ENCODE measurements at places on chromosomes 4 and X. TPM values are rescaled to one million over a fixed set of nuclear protein-coding genes. Genes with fewer than 3 reads are reported as not detected.

Gene HSFX1
- not detected for total RNA-seq

Gene NCAPG
- 6.6 TPM for total RNA-seq

Gene DCAF8L1
- total RNA-seq, result not detected

Gene UCP1
- total RNA-seq, result not detected

Gene YY2
- total RNA-seq, result 3.4 TPM

- H3K27ac ChIP-seq, result no peak overlapping the region
- H3K4me1 ChIP-seq, result no peaks in the 10 kb centered on the region
- H3K36me3 ChIP-seq, result no peaks in the 10 kb centered on the region
- no peak for DNase-seq
- H3K4me3 ChIP-seq, result no peak overlapping the region
Measured at GRCh38 chr4:150139297-150139865, 61.1 kb downstream of the DCLK2 start.

- DNase-seq, result no peak
- H3K27me3 ChIP-seq, result no peaks in the 10 kb centered on the region
- no peak overlapping the region for H3K4me3 ChIP-seq
- peaks cover 79% of the 10 kb centered on the region for H3K36me3 ChIP-seq
Measured at GRCh38 chr4:153585026-153585425, 99.1 kb upstream of the TLR2 start.

DNA sequence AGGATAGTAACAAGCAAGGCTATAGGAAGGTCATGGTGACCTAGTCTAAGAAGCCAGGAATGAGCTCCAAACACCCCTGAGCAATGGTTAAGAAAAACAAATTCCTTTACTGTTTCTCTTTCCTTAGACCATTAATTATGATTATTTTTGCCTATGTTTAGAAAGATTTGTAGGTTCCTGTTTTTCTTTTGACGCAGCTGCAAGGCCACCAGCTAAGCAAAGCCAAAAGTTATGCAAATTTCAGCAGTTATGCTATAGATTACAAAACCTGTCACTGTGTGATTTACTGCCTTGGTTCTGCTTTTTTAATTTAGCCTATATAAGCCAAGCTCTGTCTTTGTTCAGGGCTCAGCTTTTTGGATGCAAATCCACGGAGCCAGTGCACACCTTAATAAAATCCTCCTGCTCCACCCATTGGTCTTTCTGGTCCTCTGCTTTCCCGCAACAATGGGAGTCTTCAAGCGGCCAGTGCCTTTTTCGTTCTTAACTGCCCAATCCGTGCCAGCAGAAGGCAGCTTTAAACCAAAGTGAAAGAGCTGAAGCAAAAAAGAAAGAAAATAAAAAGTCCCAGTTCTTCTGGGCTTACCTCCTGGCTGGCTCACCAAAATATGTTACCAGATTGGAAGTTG lies 1.4 kb upstream of the CEP135 start:
- peaks cover 26% of the 10 kb centered on the region for H3K4me1 ChIP-seq
- H3K27me3 ChIP-seq, result no peaks in the 10 kb centered on the region
- DNase-seq, result no peak
- no peaks in the 10 kb centered on the region for H3K36me3 ChIP-seq

GRCh38 chr4:9925750-9926439 lies 95.4 kb downstream of the SLC2A9 start:
- peaks cover 12% of the 10 kb centered on the region for H3K4me1 ChIP-seq
- no peak overlapping the region for H3K4me3 ChIP-seq
- H3K36me3 ChIP-seq, result no peaks in the 10 kb centered on the region
- no peak overlapping the region for H3K27ac ChIP-seq
- no peaks in the 10 kb centered on the region for H3K27me3 ChIP-seq

GRCh38 chr4:61953386-61953785 lies 753.3 kb downstream of the ADGRL3 start:
- H3K27ac ChIP-seq, result no peak overlapping the region
- no peak overlapping the region for H3K4me3 ChIP-seq
- H3K27me3 ChIP-seq, result no peaks in the 10 kb centered on the region
- DNase-seq, result no peak
- H3K4me1 ChIP-seq, result no peaks in the 10 kb centered on the region
- H3K36me3 ChIP-seq, result no peaks in the 10 kb centered on the region

DNA sequence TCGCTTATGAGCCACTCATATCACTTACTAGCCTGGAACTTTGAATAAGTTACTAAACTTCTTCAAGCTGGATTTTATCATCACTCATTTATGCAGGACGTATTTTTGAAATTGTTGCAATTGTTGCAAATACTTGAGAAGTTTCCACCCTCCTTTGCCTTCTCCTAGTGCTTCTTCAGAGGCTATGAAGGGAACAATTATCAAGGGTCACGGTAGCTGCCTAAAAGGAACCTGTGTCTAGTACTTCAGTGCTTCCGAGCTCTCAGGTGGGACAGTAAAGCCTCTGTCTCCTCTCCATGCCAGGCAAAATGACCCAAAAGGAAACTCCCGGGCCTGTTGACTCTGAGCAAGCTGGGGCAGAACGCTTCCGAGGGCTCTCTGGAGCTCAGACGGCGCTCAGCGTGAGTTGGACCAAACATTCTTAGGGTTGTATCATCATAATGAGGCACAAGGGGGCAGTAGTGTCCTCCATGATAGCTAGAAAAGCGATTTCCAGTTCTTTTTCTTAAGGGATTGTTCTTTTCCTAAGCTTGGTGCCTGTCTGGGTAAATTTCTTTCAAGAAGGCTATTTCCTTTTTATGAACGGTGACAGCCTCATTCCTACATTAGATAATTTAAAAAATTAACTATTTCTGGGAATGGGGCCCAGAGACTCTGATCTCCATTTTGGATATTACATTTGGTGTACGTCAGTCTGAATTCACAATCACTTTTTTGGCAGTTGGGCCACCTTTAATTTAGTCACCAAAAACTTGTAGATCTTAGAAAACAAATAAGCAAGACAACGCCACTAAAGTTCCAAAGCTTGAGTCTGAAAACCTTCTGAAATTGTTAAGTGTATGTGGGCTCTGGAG lies 73.1 kb downstream of the PACRGL start:
- H3K4me1 ChIP-seq, result no peaks in the 10 kb centered on the region
- no peak for DNase-seq
- no peaks in the 10 kb centered on the region for H3K27me3 ChIP-seq
- no peaks in the 10 kb centered on the region for H3K36me3 ChIP-seq
- H3K27ac ChIP-seq, result no peak overlapping the region
- H3K4me3 ChIP-seq, result peak overlapping the region; percentile 21

- no peaks in the 10 kb centered on the region for H3K4me1 ChIP-seq
- H3K4me3 ChIP-seq, result no peak overlapping the region
- no peak for DNase-seq
- no peak overlapping the region for H3K27ac ChIP-seq
Measured at GRCh38 chr4:118141240-118141639, 107.0 kb downstream of the NDST3 start.

DNA sequence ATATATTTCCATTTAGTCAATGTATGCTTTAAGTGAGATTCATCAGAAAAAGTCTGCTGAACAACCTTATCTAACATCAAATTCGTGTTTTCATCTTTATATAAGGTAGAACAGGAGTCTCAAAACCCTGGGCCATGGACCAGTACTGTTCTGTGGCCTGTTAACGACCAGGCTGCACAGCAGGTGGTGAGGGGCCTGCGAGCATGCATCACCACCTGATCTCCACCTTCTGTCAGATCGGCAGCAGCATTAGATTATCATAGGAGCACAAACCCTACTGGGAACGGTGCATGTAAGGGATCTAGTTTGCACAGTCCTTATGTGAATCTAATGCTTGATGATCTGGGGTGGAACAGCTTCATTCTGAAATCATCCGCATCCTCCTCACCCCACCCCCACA lies 3.2 kb downstream of the CTSO start:
- no peaks in the 10 kb centered on the region for H3K27me3 ChIP-seq
- H3K36me3 ChIP-seq, result no peaks in the 10 kb centered on the region
- H3K4me3 ChIP-seq, result no peak overlapping the region

GRCh38 chr4:144734522-144734921 lies 88.6 kb downstream of the HHIP start:
- DNase-seq, result no peak
- no peaks in the 10 kb centered on the region for H3K36me3 ChIP-seq
- no peaks in the 10 kb centered on the region for H3K4me1 ChIP-seq

DNA sequence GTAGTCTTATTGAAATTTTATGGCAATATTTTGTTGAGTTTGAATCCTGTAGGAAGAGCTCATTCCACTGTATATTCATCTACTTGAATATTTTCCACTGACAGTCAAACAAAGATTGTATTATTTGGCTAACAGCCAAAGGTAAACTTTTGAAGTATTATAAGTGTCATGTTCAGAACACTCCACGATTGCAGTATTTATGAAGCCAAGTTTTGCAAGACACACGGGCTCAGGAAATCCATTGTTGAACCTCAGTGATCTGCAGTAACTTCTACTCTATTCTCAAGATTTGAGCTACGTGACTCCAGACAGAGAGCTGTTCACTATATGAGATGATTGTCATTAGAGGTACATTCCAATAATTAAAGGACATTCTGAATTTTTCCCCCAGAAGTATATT lies 302.7 kb upstream of the ADGRL3 start:
- no peak overlapping the region for H3K27ac ChIP-seq
- no peaks in the 10 kb centered on the region for H3K4me1 ChIP-seq
- no peak overlapping the region for H3K4me3 ChIP-seq

DNA sequence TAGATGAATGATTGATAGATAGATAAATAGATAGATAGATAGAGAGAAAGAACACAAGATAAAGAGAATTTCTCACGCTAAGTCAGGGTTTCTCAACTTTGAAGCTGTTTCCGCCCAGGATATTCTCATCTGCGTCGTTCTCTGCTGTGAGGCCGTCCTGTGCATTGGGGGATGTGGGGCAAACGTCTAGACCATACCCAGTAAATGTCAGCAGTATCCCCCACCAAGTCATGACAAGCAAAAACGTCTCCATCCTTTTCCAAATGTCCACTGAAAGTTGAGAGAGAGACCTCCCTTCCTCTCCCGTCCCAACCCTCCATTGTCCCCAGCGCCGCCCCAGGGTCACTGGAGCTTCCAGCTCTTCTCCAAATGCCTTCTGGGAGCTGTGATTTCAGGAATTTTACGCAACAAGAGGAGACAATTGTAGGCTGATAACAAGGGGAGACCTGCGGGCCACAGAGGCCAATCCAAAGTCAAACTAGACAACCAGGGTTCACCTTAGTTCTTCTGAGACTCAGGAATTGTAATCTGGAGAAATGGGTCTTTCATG lies 8.9 kb upstream of the CRLF2 start:
- no peaks in the 10 kb centered on the region for H3K4me1 ChIP-seq
- no peak overlapping the region for H3K27ac ChIP-seq
- H3K36me3 ChIP-seq, result no peaks in the 10 kb centered on the region
- H3K27me3 ChIP-seq, result no peaks in the 10 kb centered on the region

DNA sequence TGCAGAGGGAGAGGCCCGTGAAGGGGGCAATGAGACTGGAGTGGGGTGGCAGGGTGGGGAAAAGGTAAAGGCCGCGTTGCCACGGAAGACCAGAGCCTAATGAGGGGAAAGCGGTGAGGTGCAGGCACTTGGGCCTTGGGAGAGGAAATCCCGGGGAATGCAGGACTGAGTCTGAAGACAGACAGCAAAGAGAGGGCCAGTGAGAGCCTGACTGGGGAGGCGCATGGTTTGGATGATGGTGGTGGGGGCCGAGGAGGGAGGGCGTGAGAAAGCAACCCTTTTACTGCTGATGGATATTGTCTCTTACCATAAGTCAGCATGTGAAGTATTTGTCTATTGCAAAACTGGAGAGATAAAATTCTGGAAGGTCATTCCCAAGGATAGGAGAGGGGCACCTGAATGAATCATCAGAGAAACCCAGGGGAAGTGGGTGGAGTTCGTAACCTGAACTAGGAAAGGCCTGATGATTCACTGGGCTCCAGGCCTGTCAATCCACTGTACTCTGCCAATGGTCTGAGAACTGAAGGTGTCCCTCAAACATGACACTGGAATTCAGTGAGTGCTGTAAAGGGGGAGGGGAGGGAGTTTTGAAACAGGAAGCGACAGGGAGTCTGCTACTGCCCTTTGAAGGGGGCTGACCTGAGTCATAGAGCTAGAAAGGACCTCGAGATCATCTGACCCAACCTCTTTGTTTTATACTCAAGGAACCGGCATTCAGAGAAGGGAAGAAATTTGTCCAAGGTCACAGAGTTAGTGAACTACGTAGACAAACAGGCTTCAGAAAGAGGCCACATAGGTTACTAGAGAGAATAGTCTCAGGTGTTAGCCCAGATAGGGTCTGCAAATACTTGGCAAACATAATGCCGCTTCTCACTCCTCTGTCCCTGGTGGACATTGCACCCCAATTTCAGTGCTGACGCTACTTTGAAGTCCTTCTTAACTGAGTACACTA lies 52.2 kb downstream of the NALF2 start:
- H3K27ac ChIP-seq, result no peak overlapping the region
- DNase-seq, result no peak
- H3K36me3 ChIP-seq, result no peaks in the 10 kb centered on the region

- H3K4me3 ChIP-seq, result no peak overlapping the region
- H3K27me3 ChIP-seq, result no peaks in the 10 kb centered on the region
- H3K4me1 ChIP-seq, result no peaks in the 10 kb centered on the region
- H3K27ac ChIP-seq, result no peak overlapping the region
- no peaks in the 10 kb centered on the region for H3K36me3 ChIP-seq
Measured at GRCh38 chrX:153631907-153632594, 15.0 kb upstream of the DUSP9 start.

DNA sequence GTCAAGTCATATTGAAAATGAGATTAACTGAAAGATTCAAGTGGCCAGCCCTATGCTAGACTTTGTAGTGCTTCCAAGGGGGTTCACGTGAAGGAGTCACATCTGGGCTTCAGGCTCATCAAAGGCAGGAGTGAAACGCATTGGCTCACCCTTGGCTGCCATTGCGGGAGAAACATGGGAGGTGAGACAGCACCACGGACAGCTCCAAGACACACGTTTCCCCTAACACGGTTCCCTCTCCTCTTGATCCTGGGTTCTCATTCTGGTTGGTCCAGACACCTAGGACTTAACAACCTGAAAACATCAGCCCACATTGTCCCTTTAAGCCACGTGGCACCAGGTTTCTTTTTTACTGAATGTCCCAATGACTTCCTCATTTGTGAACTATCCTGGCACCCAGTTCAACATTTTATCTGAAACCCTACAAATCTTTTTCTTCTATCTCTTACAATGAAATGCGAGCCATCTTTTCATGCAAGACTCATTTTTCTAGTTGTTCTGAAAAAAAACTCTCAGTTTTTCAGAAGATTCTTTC lies 279.0 kb upstream of the VCX3A start:
- no peaks in the 10 kb centered on the region for H3K36me3 ChIP-seq
- no peaks in the 10 kb centered on the region for H3K4me1 ChIP-seq
- no peak for DNase-seq
- H3K4me3 ChIP-seq, result no peak overlapping the region

- no peak for DNase-seq
- no peaks in the 10 kb centered on the region for H3K36me3 ChIP-seq
- no peak overlapping the region for H3K4me3 ChIP-seq
- no peaks in the 10 kb centered on the region for H3K27me3 ChIP-seq
- H3K27ac ChIP-seq, result no peak overlapping the region
Measured at GRCh38 chr4:86015412-86016350, 344.2 kb downstream of the MAPK10 start.

DNA sequence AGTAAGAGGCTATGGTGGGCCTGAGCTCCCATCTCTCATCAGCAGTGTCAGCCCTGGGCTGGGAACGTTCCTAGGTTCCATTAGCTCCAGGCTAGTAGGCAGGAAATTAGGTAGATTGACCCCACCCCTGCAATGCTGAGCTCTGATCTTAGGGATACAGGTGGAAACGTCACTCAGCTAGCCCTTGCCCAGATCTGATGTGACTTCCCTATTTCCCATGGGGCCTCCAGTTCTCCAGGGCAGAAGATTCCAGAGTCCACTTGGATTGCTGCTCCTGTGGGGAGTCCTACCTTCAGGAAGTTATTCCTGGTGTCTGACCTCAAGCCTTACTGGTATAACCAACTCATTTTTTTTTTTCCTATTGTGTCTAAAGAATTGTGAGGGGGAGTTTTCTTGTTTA lies 81.1 kb downstream of the EFNB1 start:
- DNase-seq, result no peak
- no peaks in the 10 kb centered on the region for H3K27me3 ChIP-seq
- H3K27ac ChIP-seq, result no peak overlapping the region
- no peak overlapping the region for H3K4me3 ChIP-seq
- no peaks in the 10 kb centered on the region for H3K4me1 ChIP-seq

Measured in esophagus squamous epithelium (tissue), 5 donors.